ENCODE measurements at places on chromosomes 6 and 20.

DNA sequence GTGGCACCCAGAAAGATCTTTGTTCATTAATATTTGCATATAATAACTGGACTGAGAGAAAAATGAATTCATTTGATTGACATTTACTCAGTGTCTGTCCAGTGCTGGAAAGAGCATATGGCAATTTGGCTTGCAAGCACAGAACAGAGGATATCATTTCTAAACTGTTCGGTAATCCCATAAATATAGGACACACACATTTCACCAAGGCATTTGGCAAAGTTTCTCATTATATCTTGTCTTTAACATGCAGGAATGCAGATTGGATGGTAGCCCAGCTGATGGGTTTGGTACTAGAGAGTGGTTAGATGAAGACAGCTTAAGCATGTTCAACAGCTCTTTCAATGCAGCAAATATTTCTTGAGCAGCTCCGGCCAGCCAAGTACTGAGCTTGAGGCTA, 259.2 kb downstream of the PRKN start:
- no peak for DNase-seq

- no peak for DNase-seq
These were observed 4.2 kb downstream of the ELOVL4 start for GRCh38 chr6:79943133-79943532.

DNA sequence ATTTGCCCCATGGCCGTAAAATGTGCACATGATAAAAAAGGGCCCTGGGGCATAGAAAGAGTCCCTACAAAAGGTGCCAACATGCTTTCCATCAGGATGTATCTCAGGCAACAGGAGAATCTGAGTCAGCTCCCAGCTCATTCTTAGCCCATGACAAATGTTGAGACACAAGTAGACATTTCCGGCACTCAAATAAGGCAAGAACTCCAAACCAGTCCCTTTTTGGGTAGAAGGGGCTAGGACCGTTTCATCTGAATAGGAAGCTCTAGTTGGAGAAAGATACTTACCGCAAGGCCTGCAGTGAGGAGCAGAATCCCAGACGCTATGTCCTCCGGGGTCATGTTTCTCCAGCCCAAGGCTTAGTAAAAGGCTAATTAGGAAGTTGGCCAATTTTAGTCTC, 261.0 kb upstream of the RIN2 start:
- no peak for DNase-seq

- DNase-seq = no peak
These were observed 6.4 kb downstream of the MYLK4 start for GRCh38 chr6:2744209-2744771.

DNA sequence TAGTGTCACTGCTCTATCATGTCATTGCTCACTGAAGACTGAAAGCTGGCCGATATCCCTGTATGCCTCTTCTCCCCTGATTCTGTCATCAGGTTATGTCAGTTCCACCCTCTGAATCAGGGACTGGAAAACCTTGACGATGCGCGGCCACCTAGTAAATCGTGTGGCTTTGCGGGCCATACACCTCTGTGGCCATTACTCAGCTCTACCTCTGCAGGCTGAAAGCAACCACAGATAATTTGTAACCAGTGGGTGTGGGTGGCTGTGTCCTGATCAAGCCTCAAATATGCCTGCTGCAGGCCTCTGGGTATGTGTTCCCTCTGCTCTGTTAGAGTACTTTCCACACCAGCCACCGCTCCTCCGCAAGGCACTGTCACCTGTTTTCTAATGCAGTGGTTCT, 105.2 kb downstream of the GMPR start:
- no peak for DNase-seq

- no peak for DNase-seq
These were observed 15.3 kb upstream of the CCN2 start for GRCh38 chr6:131966443-131966842.

DNA sequence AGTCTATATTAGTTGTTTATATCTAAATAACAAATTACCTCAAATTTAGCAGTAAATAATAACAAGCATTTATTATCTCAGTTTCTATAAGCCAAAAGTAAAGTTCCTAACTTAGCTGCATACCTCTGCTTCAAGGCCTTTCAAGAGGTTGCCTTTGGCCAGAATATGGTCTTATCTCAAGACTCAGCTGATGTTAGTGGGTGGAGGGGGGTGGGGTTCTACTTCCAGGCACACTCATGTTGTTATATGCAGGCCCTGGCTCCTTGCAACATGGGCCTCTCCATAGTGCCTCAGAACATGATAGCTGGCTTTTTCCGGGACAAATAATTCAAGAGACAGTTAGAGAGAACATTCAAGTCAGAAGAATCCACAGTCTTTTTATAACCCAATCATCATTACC, 266.0 kb downstream of the ADGRB3 start:
- DNase-seq = no peak

DNA sequence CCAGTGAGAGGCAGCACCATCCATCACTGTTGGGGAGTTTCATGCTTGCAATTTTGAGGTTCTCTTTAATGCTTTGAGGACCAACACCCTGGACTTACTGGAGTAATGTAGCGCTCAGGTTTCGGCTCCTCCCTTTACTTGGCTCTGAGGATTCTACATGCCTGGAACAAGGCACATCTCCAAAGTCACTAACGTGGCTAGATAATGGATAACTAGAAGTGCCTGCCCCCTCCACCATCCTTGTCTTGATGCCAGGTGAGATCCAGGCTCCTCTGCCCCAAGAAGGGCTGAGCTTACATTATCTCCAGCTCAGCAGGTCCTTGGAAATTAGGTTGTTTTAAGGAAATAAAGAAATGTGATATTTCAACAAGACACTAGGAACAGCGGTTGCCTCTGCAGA, 75.5 kb upstream of the ZNFX1 start:
- DNase-seq = no peak

GRCh38 chr6:135701426-135701825, 150.1 kb upstream of the PDE7B start:
- no peak for DNase-seq

DNA sequence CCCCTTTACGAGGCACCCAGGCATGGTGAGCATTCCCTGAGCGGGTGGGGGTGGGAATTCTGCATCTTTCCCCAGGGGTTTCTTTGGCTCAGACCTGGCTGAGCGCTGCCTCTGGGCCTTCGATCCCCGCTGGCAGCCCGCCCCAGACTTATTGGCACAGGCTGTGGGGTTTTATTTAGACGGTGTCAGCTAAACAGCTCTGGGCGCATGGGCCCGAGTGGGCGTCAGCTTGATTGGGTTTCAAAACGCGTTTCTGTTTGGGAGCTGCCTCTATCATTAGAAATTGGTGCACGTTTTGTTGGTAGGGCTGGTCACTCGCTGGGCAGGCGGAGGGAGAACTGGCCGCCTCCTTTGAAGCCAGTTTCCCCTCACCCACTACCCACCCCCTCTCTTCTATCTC, 21.0 kb downstream of the PMEPA1 start:
- DNase-seq = no peak

DNA sequence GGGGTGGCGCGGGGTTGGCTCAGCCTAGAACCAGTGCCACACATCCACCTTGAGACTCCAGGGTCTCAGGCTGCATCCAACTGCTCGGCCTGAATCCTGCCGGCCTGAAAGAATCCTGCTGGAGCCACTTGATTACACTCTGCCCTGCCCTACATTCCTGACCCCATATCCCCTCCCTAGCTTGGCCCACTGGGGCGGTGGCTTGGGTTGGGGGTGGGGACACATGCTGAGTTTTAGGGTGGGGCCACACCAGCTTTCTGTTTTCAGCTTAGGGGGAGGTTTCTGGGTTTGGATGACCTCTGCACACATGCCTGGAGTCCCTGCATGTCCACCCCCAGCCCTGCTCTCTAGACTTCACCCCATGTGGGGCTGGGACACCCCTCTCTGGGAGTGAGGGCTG, 6.8 kb downstream of the ITPR3 start:
- DNase-seq = no peak

- DNase-seq = no peak
These were observed 88.3 kb downstream of the SH3BGRL2 start for GRCh38 chr6:79719248-79719960.

DNA sequence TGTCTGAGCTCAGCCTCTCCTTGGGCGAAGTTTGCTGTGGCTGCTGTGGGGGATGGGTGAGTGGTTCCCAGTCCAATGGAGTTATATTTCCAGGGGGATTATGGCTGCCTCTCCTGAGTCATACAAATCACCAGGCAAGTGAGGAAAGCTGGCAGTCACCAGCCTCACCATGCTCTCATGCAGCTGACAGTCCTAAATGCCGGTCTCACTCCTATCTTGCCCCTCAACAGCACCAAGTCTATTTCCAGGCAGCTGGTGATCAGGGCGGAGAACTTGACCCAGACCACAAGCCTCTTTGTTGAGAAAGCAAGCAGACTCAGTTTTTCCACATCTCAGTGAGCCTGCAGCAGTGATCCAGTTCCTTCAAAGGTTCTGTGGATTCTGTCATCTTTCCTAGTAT, 98.9 kb downstream of the TBC1D32 start:
- DNase-seq = no peak

- peak; percentile 95 for DNase-seq
These were observed at the start of gene TUBB for GRCh38 chr6:30719791-30720737. TSS of gene TUBB (plus strand) at chr6:30720352. CDS start at chr6:30720507, 155 bp downstream.

DNA sequence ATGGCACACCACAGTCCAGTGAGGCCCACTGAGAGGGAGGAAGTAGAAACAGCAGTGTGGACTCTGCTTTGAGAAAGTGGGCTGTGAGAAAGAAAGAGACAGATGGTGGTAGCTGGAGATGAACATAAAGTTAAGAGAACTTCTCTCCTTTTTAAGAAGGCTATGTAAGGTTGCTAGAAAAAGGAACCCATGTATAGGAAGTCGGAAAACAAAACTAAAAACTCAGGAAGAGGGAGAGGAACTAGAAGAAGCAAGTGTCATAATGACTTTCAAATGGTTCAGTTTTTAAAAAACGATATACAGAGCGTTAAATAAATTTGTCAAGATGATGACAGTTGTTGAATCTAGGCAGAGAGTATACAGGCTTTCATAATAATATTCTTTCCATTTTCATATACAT, 25.4 kb upstream of the GMNN start:
- DNase-seq = no peak

- no peak for DNase-seq
These were observed 121.5 kb downstream of the PACRG start for GRCh38 chr6:162849269-162849668.

GRCh38 chr6:31356216-31356945, 598 bp downstream of the HLA-B start:
- no peak for DNase-seq
